ENCODE measurements at places on chromosomes 1 and 21.

DNA sequence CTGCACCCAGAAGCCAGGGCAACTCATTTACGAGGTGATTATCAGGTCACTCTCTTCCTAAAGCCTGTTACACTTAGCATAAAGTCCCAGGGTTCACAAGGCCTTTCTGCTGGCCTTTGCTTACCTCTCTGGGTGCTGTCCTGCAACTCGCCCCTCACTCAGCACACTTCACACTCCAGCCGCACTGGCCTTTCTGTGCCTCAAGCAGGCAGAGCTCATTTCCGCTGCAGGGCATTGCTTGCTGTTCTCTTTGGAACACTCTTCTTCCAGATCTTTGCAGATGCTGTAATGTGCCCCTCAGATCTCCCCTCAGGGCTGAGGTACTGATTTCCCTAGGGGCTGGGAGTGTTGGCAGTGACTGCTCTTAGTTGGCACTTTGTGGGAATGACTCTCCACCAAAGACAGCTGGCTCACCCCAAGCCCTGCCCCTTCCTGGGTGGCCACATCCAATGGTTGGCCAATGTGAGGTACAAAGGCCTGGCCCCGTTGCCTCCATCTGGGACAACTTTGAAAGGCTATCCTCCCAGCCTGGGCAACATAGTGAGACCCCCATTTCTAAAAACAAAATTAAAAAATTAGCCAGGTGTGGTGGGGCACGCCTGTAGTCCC, 50.8 kb upstream of the SSBP3 start:
- no peak for DNase-seq

DNA sequence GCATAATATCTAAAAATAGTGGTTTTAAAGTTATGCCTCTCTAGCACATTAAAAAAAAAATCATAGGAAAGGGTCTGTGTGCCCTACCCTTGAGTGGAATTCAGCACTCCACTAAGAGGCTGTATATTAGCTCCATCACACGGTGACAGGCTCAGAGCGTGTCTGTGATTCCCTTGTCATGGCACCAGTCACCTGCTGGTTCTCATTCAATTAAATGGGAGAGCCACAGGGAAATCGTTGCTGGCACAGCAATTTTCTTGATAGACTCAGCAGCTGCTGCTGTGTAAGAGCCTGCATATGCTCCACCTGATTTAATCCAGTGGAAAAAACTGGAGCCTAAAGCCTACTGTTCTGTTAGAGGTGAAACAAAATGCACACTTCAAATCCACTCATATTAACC, 9.5 kb downstream of the ATP6V1G3 start:
- DNase-seq = no peak

DNA sequence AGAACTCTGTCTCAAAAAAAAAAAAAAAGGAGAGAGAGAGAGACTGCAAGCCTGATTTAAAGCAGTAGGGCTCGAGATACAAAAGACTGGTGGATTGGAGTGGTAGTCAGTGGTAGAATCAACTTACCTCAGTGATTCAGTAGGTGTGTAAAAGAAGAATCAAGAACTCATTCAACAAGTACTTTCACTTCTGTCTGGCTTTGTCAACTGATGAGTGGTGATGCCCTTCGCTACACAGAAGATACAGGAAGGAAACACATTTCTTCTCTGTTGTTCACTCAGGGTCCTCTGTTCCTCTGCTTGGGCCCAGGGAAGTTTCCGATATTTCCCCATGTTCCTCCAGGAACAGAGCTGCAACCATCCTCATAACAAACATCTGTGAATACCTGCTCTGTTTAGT, 68.6 kb upstream of the COG2 start:
- DNase-seq = no peak

GRCh38 chr1:52857443-52857842, 14.9 kb downstream of the ZYG11A start:
- no peak for DNase-seq

DNA sequence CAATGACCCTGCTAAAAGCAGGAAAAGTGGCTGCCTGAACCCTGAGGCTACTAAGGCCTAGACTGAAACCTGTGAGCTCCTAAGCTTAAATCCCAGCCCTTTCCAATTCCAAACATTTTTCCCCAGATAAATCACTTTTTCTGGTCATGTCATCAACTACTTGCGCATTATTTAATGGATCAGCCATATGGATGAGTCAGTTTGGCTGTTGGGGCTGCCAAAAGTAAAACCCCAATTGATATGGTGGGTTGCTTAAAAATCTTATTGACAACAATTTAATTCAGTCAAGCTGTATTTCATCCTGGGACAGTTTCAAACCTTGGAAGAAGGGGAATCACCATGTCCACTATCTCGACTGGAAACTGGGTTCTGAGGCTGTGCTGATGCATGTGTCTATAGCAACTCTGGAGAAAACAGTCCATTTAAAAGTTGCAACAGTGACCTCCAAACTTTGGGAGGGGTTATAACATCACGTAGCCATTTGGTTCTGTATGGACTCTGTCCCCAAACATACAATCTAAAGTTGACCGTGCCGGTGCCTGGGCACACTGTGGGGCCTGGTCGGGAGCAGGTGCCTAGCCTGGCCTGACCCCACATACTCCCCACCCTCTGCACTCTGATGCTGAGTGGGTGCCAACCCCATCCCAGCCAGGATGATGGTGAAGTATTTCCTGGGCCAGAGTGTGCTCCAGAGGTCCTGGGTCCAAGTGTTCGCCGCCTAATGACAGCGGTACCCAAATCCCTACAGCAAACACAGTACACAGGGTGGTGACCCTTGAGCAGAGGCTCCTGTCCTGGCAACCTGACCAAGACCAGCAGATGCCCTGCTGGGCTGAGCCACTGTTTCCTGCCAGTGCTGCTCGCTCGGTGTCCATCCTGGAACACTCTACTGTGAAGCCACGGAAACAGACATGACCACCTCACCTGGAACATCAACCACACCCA, 46.5 kb upstream of the LRRC52 start:
- DNase-seq = no peak

GRCh38 chr1:35536556-35537162, 20.5 kb downstream of the KIAA0319L start:
- DNase-seq = no peak

- peak; percentile 74 for DNase-seq
Observed at GRCh38 chr21:46634966-46635323, 529 bp upstream of the PRMT2 start.

Measured in foreskin melanocyte (primary cell).